Testis (tissue), 5 donors: ENCODE measurements at places on chromosomes 2 and 18. TPM values are rescaled to one million over a fixed set of nuclear protein-coding genes. Genes with fewer than 3 reads are reported as not detected.

Gene PMAIP1
- 6.0 TPM for total RNA-seq

DNA sequence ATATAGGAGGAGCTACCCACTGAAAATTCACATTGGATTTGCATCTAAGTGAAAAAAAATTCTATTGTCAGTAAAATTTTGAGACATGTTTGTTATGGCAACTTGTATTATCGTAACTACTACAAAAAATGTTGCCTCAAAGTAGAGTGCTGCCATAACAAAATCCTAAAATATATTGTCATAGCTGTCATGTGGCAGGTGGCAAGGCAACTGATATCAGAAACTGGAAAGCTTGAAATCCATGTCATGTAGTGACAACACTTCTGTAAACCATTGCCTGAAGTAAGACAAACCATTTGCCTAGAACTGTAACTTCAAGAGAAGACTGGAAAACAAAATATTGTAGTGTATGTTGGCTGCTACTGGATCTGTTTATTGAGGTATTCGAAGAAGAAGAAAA is 697.5 kb upstream of the CELF4 start:
- no peaks in the 10 kb centered on the region for H3K27me3 ChIP-seq
- no peak overlapping the region for H3K27ac ChIP-seq
- no peaks in the 10 kb centered on the region for H3K4me1 ChIP-seq

- H3K27me3 ChIP-seq, result no peaks in the 10 kb centered on the region
- H3K4me1 ChIP-seq, result no peaks in the 10 kb centered on the region
- no peak overlapping the region for H3K4me3 ChIP-seq
- no peaks in the 10 kb centered on the region for H3K36me3 ChIP-seq
- no peak for DNase-seq
Observed at GRCh38 chr2:142782942-142783443, 94.5 kb upstream of the KYNU start.

DNA sequence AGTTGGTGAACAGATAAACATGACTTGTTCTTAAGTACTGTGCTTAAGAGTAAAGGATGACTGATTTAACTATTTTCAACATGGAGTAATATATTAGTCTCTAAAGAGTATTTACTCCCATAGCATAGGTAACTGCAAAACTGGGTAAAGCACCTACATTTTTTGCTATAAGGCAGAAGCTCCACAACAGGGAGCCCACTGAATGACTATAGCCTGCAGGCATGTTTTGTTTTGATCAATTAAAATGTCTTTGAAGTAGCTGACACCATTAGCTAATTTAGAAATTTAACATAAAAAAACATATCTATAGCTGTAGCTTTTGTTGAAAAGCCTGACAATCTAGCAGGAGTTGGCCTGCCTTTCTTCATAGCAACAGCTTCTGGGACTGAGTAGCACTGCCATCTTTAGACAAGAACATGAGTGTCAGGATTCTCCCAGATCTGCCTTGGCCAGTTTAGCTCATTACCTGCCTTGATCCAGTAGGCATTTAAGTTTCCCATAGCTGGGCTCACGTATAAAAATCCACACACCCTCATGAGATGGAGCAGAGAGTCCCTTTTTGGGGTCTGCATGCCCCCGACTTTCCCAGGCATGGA is 1935.1 kb upstream of the PIK3C3 start:
- DNase-seq, result no peak
- H3K4me3 ChIP-seq, result no peak overlapping the region
- no peak overlapping the region for H3K27ac ChIP-seq
- no peaks in the 10 kb centered on the region for H3K27me3 ChIP-seq

GRCh38 chr2:113965644-113966043 is 75.8 kb downstream of the ACTR3 start:
- H3K27me3 ChIP-seq, result no peaks in the 10 kb centered on the region
- no peak overlapping the region for H3K4me3 ChIP-seq
- DNase-seq, result peak; percentile 46
- H3K36me3 ChIP-seq, result no peaks in the 10 kb centered on the region
- peaks cover 10% of the 10 kb centered on the region for H3K4me1 ChIP-seq
- H3K27ac ChIP-seq, result no peak overlapping the region

Gene SERPINB7
- 0.25 TPM for total RNA-seq

Gene CKAP2L
- 11.0 TPM for total RNA-seq

DNA sequence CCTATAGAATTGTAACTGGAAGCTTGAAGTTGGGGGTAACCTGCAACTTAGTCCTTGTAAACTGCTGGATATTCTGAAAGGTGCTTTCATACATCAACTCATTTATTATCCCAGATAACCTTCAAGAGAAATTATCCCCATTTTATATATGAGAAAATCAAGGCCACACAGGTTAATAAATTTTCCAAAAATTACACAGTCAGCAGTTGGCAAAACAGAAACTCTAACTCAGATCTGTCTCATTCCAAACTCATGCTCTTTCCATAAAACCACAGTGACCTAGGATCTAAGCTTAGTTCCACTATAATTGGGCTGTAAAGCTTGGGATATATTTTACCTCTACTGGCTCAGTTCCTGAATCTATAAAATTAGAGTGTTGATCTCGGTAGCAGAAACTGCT is 167.6 kb upstream of the DDX18 start:
- H3K27me3 ChIP-seq, result no peaks in the 10 kb centered on the region
- H3K36me3 ChIP-seq, result no peaks in the 10 kb centered on the region
- H3K4me3 ChIP-seq, result no peak overlapping the region
- H3K27ac ChIP-seq, result no peak overlapping the region
- DNase-seq, result no peak
- no peaks in the 10 kb centered on the region for H3K4me1 ChIP-seq

DNA sequence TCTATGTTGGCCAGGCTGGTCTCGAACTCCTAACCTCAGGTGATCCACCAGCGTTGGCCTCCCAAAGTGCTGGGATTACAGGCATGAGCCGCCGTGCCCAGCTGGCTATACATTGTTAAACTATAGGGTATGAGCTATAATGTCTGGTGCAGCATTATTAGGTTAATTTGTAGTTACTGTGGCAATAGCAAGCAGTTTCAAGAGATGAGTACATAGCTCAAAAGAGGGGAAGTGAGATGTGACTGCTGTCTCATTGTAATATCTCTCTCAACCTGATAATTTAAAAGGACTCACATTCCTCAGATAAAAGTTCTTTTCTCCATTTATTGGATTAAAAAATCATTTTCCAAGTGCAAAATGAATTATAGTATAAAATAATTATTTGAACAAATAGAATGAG is 116.4 kb downstream of the INO80D start:
- H3K4me3 ChIP-seq, result no peak overlapping the region
- H3K27me3 ChIP-seq, result no peaks in the 10 kb centered on the region
- H3K36me3 ChIP-seq, result no peaks in the 10 kb centered on the region
- no peaks in the 10 kb centered on the region for H3K4me1 ChIP-seq
- no peak overlapping the region for H3K27ac ChIP-seq

- no peak for DNase-seq
- no peaks in the 10 kb centered on the region for H3K36me3 ChIP-seq
- no peak overlapping the region for H3K4me3 ChIP-seq
- no peak overlapping the region for H3K27ac ChIP-seq
- H3K27me3 ChIP-seq, result no peaks in the 10 kb centered on the region
- H3K4me1 ChIP-seq, result no peaks in the 10 kb centered on the region
Observed at GRCh38 chr2:166803373-166804000, 84.8 kb upstream of the XIRP2 start.

GRCh38 chr2:39304729-39305128 is 61.0 kb upstream of the CDKL4 start:
- DNase-seq, result no peak
- no peak overlapping the region for H3K27ac ChIP-seq
- no peaks in the 10 kb centered on the region for H3K36me3 ChIP-seq
- H3K27me3 ChIP-seq, result no peaks in the 10 kb centered on the region
- H3K4me1 ChIP-seq, result no peaks in the 10 kb centered on the region

Gene RBBP8
- total RNA-seq, result 76.4 TPM

Gene CACNB4
- 83.8 TPM for total RNA-seq

DNA sequence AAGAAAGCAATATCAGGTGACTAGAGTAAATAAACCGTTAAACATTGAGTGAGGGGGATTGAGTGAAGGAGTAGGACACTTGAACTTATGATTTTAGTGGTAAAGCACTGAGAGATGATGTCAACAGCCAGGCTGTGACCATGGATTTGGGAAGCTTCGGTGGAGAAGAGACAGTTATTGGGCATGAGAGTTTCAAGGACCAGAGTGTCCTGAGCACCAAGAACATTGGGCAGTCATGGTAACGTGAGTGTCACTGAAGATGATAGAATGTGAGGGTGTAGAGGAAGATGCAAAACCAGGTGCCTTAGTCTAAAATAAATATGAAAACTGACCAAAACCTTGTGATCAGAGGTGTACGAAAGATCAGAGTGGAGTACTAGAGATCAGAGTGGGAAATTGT is 248.1 kb downstream of the ASXL3 start:
- H3K27ac ChIP-seq, result no peak overlapping the region
- no peak for DNase-seq
- no peak overlapping the region for H3K4me3 ChIP-seq
- no peaks in the 10 kb centered on the region for H3K36me3 ChIP-seq
- no peaks in the 10 kb centered on the region for H3K27me3 ChIP-seq

DNA sequence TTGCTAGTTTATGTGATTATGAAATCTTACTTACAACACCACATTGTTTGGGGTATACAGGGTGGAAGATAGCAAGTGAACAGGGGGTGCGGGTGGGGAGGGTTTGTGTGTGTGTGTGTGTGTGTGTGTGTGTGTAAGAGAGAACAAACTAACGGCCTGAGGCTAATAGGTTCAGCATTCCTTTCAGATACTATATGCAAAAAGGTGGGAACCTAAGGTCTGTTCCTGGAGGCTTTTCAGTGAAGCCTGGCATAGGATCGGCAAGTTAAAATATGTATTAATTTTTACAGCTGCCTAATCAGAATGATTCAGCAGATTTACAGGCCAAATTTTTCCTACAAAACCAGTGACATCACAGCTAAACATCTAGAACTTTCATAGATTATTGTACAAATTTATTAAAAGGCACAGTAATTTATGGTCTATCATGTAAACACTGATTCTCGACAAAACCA is 7.6 kb upstream of the SPDYA start:
- no peak overlapping the region for H3K4me3 ChIP-seq
- no peaks in the 10 kb centered on the region for H3K36me3 ChIP-seq
- H3K27ac ChIP-seq, result no peak overlapping the region

DNA sequence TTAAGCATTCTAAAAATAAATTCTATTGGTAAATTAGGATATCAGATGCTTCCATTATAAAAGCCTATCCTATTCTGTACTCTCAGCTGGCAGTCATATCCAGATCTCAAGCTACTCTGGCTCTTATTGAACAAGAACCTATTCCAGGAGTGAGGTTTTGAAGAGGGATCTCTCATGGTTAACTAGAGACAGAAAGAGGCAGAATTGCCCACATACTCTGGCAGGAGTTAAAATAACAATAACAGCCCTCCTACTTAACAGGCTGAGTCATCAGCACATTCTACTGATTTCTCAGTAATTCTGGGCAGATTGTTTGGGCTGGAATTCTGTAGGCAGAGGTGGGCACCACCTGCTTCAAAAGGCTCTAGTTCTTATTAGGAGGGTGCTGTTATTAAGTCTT is 142.0 kb upstream of the UNC80 start:
- DNase-seq, result no peak
- H3K27me3 ChIP-seq, result no peaks in the 10 kb centered on the region
- H3K36me3 ChIP-seq, result no peaks in the 10 kb centered on the region
- H3K4me3 ChIP-seq, result no peak overlapping the region
- H3K27ac ChIP-seq, result no peak overlapping the region
